ENCODE measurements at places on chromosomes 12 and 14.

DNA sequence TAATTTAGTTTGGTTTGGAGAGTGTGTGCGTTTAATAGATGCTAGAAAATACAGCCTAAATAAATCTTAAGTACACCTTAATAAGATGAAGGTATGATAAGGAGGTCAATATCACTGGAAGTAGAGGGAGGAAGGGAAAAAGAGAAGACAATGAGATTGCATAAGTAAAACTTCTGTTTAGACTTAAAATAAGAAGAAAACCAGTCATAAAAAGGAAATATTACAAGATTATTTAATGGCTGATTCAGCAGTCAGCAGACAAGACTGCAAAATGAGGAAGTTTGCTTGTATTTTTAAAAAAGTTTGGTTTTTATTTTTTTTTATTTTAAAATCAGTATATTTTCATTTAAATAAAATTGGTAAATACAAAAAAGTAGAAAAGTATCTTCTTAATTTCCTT, 3.2 kb downstream of the SLC38A6 start:
- no peak for DNase-seq

- no peak for DNase-seq
Measured at GRCh38 chr12:172732-173161, 41.2 kb downstream of the SLC6A12 start.

DNA sequence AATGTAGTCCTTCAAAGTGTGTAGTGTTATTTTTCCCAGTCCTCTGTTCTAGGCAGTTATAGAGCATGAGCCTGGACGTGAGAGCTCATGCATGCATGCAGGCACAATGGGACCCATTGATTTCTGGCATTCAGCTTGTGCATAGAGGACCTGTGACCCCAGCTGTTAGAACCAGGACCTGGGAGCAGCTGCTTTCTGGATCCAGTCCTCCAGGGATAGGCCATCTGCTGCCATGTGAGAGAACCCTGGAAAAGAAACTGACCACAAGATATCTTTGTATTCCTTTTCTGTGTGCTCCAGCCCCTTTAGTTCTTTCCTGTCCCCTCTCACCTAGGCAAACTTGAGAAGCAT, 76.9 kb downstream of the SUSD6 start:
- DNase-seq: no peak

DNA sequence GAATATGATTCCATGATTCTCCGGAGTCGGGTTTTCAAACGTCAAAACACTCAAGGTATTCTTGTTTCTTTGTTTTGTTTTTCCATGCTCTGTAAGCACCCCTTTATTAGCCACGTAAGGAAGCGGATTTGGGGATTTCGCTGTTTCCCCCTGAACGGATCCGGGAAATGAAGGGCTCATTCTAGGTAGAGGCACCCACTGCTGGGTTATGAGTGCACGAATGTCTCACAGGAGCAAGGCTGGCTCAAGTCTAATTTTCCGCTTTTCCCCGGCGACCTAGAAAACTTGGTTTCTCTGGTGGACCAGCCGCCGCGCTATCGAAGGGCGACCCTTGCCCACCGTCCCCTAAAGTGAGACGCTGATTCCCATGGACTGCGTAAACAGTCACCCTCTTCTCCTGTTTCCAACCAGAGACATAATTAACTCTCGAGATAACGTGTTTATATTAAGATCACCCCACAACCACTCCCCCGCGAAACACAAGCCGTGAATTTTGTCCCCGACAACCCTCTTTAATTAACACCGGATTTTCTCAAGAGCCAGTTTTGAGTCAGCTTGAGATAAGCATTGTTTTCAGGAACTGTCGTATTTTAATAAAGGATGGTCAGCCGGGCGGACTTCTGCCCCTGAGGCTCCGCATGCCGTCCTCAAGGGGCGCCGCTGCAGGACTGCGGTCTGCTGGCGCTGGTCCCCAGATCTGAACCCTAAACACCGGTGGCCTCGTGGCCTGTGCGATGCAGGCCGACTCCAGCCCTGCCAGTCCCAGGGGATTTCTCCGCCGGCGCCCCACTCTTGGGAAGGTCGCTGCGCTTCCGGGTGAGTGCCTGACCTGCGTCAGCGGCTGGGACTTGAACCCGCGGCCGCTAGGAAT, 515 bp upstream of the ABCC9 start:
- DNase-seq: no peak

DNA sequence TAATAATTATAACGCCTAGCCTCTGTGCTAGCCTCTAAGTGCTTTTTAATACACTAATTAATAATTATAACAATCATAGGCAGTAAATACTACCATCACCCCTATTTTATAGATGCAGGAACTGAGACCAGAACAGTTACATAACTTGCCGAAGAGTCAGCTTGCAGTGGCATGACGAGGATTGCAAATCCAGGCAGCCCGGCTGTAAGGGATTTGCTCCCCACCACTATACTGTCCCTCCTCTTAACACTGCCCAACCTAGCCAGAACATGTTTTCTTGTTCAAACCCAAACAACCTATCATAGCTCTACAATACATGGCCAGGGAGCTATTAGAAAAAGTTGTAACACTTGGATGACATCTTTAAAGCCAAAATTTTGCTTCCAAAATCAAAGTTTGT, 33.9 kb upstream of the VASH1 start:
- no peak for DNase-seq

- no peak for DNase-seq
Measured at GRCh38 chr12:93785249-93786010, 108.3 kb downstream of the CRADD start.

- DNase-seq: no peak
Measured at GRCh38 chr12:103705927-103706326, 118.9 kb downstream of the STAB2 start.

GRCh38 chr12:88895634-88896033, 315.4 kb upstream of the KITLG start:
- no peak for DNase-seq

GRCh38 chr14:55832122-55832911, 252.3 kb downstream of the KTN1 start:
- no peak for DNase-seq

- no peak for DNase-seq
Measured at GRCh38 chr14:102655137-102655536, 62.7 kb downstream of the RCOR1 start.

DNA sequence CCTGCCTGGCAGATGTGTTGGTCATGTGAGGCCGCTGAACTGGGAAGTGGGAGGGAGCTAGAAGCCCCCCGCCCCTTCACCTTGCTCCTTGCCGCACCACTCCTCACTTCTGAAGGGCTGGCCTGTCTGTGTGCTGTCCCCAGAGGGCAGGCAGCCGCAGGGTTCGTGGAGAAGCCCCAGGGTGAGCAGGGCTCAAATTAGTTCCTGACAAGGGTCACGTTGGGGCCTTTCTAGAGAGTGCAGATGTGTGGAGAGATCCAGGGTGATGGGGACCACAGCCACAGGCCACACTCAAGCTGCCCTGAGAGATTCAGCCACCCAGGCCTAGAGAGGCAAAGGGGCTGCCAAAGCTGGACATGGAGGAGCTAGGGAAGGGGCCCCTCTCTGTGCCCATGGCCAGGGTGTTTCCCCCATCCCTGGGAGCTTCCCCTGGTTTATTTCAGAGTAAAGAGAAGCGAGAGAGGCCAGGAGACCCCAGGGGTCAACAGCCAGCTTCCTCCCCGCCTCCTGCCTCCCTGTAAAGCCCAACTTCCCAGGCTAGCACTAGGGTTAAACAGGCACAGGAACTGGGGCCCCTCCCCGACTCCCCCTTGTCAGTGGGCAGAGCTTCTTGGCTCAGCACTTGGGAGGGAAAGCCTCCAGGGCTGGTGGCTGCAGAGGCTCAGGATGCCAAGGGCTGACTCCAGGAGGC, 16.2 kb downstream of the SLC25A29 start:
- no peak for DNase-seq

DNA sequence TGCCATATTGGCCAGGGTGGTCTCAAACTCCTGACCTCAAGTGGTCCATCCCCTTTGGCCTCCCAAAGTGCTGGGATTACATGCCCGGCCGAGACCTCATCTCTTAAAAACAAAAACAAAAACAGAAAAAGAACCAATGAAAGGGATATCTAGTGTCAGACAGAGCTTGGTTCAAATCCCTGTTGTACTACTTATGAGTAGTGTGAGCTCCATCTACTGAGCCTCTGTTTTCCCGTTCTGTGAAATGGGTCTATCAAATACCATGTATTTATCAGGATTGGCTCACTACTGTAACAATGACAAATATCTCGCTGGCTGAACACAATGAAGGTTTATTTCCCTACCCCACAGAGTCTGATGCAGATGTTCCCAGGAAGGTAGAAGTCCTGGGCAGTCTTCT, 36.9 kb upstream of the HNF1A start:
- DNase-seq: no peak

GRCh38 chr12:49512546-49512945, 26.3 kb upstream of the KCNH3 start:
- no peak for DNase-seq

GRCh38 chr14:54852215-54852614, 50.4 kb downstream of the GCH1 start:
- no peak for DNase-seq

DNA sequence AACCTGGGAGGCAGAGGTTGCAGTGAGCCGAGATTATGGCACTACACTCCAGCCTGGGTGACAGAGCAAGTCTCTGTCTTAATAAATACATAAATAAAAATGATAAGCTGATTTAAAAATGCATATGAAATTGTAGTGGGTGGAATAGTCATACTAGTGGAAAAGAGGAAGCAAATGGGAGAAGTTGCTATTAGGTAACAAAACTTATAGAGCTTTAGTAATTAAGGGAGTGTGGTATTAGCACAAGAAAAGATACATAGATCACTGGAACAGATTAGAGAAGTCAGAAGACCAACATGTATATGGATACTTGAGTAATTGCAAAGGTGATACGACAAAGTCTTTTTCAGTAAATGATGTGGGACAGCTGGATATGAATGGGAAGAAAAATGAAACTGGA, 26.5 kb downstream of the TECPR2 start:
- DNase-seq: no peak

DNA sequence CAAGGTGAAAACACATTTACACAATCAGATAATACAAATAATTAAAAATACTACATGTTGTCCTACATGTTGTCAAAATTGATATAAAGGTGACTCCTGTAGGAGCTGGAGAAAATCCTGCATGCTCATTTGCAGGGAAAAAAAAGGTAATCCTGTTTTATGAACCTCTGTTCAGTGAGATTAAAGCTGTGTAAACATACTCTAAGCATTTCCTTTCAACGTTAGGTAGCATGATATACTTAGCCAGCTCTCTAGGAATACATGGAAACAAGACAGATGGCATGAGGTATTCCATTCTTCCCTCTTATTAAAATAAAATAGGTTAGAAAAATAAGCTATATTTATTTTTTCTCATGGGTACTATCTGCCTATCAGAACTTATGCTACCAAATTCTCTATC, 635.7 kb upstream of the FLRT2 start:
- no peak for DNase-seq

DNA sequence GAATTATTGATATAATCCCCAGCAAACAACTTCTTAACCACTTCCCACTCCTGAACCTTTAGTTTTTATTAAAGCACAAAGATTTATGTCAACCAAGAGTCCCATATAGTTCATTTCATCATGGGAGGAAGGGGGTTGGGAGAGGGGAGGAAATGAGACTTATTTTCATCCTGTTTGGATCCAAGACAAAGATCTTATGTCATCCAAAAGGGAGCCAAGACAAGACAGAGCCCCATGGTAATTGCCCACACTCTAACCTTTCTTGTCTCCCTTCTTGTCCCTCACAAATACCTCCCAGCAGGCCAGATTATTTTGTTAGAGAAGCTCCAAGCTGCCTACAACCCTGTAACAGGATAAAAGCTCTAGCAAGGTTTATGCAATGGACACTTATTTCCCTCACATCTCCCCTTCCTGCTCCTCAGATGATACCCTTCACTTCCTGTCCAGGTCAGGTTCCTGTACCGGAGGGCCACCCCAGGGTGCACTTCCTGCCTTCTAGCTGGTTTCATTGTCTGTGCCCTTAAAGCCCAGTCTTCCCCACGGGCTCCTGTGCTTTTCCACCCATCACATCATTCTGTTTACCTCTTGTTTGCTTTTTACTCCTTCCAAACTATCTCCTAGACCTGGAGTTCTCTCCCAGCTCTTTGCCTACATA, 123.7 kb upstream of the MDM1 start:
- no peak for DNase-seq

- no peak for DNase-seq
Measured at GRCh38 chr12:87612996-87613395, 416.2 kb downstream of the C12orf50 start.

DNA sequence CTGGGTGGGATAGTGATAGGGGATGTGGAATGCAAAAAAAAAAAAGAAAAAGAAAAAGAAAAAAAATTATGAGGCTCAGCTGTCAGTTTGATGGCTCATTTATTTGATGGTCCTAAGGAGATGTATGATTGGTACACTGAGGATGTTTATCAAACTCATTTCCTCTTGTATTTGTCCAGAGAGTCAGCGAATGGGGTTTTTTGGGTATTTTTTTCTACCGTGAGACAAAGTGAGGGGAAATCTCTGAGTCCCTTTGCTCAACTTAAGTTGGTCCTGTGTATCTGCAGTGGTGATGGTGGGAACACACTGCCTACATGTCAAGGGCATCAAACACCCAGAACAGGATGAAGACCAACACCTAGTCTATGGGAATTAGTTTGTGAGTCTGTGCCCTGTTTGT, 176.9 kb upstream of the HIF1A start:
- DNase-seq: no peak

- no peak for DNase-seq
Measured at GRCh38 chr14:87148655-87149054, 844.3 kb downstream of the GALC start.

DNA sequence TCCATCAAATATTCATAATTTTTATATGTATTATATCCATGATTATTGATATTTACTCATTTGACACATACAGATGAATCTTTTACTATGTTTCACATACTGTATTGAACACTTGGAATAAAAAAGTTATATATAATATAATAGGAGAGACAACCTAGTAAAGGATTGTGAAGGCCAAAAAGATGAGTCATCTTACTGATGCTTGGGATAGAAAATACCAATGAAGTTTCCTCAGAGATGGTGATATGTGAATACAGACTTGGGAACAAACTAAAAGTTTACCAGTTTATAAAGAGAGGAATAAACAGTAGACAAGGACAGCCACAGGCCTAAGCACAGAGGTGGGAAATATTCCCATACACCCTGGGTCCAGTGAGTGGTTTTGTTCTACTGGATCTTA, 743.9 kb upstream of the FLRT2 start:
- DNase-seq: no peak

GRCh38 chr12:132142679-132143335, 1.3 kb downstream of the DDX51 start:
- DNase-seq: no peak

All from NCI-H1048 (cell line).